ENCODE measurements at places on chromosomes 5 and 9.

DNA sequence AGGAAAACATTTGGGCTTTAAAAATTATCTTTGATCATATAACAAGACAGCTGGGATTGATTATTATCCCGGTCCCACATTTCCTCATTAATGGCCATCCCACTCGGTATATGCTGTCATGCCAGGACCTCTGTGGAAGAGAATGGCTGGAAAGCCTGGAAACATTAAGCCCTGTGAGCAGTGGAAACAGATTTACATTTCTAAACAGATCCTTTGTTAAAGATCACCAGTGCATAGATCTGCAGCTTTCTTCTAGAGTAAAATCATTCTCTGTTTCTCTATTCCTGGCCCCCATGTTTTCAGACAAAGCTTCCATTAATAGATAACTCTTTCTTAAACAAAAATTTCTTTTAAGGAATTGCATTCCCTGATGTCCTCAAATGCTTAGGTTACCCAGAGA lies 152.2 kb downstream of the CAVIN4 start:
- no peak for DNase-seq

- DNase-seq = no peak
Observed at GRCh38 chr9:95494022-95494415, 22.8 kb downstream of the PTCH1 start.

GRCh38 chr5:69451941-69452647 lies 37.2 kb downstream of the MARVELD2 start:
- no peak for DNase-seq

DNA sequence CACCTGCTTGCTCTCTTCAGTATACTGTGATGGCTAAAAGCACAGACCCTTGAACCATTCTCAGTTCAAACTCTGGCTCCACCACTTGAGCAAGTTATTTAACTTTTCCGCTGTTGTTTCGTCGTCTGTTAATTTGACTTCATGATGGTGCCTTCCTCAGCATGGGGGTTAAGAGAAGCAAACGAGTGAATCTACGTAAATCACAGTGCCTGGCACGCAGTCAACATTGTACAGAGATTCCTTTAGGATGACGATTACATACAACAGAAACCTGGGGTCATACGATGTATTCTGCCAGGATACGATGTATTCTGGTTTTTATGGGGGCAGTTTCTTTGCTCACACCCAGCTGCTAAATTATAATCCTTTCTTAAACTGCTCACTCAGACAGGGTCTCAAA lies 515.6 kb downstream of the CCDC171 start:
- DNase-seq = no peak
